ENCODE measurements at places on chromosomes 5 and 9.

DNA sequence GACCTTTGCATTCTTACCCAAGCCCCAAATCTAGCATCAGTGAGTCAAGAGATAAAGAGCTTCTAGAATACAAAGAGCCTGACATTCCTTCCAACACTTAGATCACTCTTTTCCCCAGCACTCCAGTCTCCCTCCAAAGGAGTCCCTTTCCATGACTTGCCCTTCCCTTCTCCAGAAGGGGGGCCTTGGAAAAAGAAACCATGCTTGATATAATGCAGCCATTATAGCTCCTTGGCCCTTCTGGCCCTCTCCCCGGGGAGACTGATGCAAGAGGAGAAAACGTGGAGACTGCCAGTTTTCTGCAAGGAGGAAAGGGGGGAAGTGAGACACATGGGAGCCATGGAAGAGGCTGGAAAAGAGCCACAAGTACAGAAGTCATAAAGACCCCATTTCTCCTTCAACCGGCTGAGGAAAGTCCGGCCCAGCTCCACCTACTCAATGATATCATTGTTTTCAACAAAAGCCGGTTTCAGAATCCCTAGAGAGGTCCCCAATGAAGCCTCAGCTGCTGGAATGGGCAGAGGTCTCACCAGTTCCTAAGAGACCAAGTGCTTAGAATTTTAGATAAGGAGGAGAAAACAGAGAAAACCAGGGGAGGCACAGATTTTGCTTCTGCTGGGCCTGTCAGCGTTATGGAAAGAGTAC is 29.0 kb downstream of the ADAM19 start:
- DNase-seq, result no peak

GRCh38 chr9:127723013-127723412 is 7.1 kb downstream of the TTC16 start:
- DNase-seq, result no peak

GRCh38 chr5:11973469-11973868 is 69.2 kb upstream of the CTNND2 start:
- DNase-seq, result no peak

- DNase-seq, result no peak
Measured at GRCh38 chr5:78328585-78329173, 31.7 kb upstream of the SCAMP1 start.

DNA sequence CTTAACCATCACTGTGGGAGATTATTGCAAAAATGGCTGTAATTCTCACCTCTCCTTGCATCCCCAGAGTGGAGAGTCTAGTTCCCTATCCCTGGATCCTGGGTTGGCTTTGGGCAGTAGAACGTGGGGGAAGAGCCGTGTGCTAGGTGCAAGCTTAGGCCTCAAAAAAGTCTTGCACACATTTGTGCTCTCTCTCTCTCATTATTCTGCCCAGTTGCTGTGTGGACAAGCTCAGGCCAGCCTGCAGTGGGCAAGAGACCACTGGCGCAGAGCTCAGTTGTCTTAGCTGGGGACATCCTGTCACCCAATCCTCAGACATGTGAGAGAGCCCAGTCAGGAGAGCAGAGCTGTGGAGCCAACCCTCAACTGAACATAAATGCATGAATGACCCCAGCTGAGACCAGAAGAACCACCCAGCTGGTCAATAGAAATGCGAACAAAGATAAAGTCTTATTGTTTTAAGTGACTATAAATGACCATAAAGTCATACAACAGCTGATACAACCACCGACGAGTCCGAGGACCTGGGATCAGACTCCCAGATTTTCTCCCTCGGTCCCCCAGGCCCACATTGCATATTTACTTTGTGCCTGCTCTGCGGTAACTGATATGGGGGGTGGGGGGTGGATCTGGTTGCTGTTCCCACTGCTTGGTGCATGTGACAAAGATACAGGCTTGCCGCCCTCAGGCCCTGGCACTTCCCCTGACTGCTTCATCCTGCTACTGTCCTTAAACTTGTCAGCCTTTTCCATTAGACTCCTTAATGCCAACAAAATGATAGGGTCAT is 166.4 kb upstream of the MVB12B start:
- DNase-seq, result peak; percentile 7

- no peak for DNase-seq
Measured at GRCh38 chr9:120066315-120066714, 513.7 kb downstream of the CDK5RAP2 start.

- no peak for DNase-seq
Measured at GRCh38 chr5:75185763-75186162, 50.9 kb downstream of the ANKRD31 start.

DNA sequence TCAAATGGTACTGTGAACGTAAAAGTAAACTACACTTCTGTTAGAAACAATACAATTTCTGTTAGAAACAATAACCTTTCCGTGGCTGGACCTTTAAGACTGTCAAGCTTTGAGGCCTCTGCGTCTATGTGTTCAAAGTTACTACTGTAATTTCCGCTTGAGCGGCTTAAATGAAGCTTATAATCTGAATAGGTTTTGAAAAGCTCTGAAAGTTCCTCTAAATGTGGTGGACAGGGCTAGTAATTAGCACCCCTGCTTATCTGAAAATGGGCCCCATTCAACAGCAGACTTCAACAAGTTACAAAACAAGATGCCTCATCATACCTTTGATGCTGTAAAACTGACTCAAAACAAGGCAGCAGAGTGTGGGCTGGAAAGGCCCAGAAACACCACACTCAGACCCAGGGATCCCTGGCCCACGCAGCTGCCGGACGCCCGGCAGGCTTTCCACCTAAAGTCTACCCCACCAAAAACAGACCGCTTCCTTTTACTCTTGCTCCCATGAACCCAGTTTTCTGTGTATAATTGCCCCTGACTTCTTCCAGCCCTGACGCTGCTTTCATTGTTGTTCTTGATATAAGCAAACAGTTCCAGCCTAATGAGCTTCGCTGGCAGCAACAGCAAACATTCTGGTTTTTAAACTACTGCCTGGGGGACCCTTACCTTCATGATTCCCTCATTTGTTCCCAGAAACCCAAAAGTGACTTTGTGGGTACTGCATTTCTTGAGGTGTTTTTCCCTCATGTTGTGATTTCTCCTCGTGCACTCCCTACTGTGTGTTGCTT is 66.7 kb downstream of the TLE1 start:
- DNase-seq, result no peak

Measured in GM13976 (cell line).